ENCODE measurements at places on chromosomes 16 and 17.

- no peak for DNase-seq
Measured at GRCh38 chr16:85850344-85850880, 48.5 kb upstream of the IRF8 start.

DNA sequence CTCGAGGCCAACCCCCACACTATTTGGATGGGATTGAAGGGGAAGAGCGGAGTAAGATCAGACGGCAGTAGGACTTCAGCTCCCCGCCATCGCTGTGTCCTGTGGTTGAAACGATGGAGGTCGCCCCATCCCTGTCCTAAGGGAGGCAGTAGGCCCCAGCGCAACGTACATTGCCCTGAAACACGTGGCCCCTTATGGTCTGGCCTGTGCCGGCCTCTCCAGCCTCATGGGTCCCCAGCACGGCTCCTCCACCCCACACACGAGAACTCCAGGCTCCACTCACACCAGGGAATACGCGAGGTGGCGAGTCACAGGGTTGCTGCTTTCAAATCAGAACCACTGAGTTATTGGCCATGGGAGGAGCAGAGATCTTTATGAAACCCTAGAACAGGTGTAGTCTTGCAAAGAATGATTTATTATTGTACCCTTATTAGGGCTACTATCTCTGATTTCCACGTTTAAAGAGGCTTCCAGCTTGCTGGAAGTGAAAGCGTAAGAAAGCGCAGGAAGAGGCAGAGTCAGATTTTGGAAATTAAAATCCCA lies 669 bp upstream of the DCTPP1 start:
- DNase-seq, result no peak

DNA sequence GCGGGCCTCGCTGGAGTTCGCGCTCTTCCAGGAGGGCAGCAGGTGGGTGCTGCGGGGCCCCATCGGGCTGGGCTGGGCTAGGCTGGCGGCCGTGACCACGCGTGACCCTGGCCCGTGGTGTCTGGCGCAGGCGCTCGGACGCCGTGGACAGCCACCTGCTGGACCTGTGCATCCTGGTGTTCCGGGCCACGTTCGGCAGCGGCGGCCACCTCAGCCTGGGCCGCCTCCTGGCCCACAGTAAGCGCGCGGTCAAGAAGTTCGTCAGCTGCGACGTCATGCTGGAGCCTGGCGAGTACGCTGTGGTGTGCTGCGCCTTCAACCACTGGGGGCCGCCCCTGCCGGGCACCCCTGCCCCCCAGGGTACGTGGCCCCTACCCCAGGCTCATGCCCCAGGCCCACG lies 8.0 kb upstream of the PRR35 start:
- no peak for DNase-seq

- DNase-seq, result no peak
Measured at GRCh38 chr16:49780433-49780832, 75.5 kb downstream of the ZNF423 start.

DNA sequence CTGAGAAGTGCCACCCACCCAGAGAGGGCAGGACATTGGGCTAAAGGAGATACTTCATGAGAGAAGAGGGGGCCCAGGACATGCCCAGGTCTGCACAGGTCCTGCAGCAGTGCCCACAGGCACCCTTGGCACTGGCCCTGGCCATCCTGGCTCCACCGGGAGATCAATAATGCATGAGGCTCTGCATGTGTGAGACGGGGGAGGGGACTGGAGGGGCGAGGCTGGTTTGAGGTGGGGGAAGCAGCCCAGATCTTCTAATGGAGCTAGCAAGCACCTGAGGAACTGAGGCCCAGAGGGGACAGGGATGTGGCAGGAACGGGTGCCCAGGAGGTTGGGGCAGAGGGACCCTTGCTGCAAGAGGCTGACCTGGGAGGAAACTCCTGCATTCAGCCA lies 567 bp downstream of the OSBPL7 start:
- DNase-seq, result no peak

- peak; percentile 85 for DNase-seq
Measured at GRCh38 chr17:81393684-81394376, 1.4 kb upstream of the BAHCC1 start.

- no peak for DNase-seq
Measured at GRCh38 chr17:73389411-73389810, 77.6 kb upstream of the CDC42EP4 start.

DNA sequence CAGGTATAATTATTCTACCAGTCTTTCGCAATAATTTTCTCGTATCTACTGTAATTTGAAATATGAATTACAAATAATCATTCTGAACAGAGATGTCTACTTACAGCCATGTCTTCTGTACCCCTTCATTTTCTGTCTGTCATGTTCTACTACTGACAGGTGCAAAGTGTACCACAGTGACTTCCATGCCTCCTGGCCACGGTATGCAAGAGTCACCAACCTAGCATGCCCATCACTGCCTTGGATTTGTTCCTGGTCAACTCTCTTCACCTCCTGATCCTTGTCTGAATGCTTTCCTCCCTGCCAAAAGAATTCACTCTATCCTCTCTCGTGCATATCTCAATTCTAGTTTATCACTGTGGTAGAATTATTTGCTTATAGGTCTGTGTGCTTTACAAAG lies 755.4 kb downstream of the KCNJ2 start:
- DNase-seq, result no peak

DNA sequence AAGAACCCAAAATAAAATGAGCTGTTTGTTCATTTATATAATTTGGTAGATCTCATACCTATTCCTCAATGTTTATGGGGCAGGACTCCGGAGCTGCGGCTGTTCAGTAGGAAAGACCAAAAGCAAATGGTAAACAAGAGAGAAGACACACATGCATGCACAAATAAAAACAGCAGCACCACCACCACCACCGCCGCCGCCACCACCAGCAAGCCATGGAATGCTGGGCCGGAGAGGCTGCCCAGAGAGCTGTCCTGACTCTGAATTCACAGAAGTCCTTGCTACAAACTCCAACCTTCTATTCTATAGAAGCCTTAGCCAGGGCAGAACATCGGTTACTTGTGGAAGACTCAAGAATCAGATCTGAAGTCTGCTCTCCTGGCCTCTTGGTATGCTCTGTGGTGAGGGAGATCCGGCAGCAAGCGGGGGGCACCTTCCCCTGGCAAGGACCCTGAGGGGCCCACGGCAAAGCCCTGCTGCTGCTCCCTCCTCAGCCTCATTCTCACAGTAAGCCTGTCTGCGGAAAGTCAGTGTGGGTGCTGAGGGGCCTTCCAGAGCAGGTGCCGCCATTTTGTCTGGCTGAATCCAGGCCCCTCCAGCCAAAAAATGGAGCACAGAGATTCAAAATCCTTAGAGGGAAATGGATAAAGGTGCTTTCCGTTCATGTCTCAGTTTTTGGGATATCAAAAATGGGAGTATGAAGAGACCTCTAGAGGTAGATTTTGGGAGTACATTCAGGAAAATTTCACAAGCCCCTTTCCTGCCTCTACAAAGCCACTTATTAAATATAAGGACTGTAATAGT lies 6.4 kb upstream of the FOXJ1 start:
- no peak for DNase-seq
